ENCODE measurements at places on chromosomes 13 and 19.

DNA sequence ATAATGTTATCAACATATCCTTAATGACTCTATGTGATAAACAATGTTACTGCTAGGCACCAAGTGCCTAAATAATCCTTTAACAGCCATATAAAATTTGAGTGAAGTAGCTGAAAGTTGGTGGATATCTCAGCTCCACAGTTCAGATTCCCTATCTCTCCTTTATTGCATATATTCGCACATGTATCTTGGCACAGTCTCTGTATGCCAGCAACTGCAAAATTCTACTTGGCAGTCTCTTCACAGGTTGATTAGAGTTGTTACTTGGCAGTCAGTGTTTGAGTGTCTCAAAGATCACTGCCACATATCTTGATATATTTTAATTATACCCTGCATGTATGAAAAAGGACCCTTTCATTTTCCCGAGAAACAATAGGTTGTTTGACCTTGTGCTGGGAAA lies 879.3 kb downstream of the OLFM4 start:
- no peak for DNase-seq

- peak; percentile 35 for DNase-seq
Observed at GRCh38 chr19:11203194-11204075, 6.1 kb upstream of the KANK2 start.

DNA sequence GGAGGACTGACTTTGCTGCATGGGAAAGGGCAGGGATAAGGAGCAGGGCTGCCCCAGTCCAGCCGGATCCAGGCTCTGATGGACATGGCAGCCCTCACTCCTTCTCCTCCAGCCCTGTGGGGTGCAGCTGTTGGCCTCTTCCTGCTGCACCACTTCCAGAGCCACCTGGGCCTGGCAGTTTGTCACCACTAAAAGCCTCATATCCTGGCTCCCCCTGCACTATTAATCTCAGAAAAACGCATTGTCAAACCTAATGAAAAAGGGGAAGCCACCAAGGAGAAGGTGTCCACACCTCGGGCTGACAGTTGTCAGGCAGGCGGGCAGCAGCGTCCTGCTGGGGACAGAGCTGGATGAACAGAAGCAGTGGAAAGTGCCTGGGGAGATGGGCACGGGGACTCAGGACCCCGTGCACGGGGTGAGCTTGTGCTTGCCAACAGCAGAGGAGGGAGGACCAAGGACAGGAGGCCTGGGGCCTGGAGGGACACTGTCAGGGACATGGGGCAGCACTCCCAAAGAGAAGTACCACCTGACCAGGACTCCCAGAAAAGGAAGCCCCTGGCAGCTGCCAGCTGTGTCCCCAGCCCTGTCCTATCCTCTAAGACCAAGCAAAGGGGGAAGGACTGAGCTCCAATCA lies 151.1 kb upstream of the TSHZ3 start:
- DNase-seq: no peak

DNA sequence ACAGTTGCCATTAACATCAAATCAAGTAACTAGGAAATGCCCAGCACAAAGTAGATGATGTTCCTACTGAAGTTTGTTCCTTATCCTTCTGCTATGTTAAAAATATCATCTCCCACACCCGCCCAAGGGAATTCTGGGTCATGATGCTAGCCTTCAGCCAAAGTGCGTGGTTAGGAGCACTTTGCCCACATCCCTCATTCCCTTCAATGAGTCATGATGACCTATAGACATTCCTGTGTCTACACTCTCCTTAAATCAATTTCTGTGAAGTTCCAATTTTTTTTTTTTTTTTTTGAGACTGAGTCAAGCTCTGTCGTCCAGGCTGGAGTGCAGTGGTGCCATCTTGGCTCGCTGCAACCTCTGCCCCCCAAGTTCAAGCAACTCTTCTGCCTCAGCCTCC lies 17.0 kb downstream of the RXFP2 start:
- DNase-seq: peak; percentile 98

GRCh38 chr19:49020931-49021895 lies 2.9 kb downstream of the CGB3 start:
- peak; percentile 27 for DNase-seq

DNA sequence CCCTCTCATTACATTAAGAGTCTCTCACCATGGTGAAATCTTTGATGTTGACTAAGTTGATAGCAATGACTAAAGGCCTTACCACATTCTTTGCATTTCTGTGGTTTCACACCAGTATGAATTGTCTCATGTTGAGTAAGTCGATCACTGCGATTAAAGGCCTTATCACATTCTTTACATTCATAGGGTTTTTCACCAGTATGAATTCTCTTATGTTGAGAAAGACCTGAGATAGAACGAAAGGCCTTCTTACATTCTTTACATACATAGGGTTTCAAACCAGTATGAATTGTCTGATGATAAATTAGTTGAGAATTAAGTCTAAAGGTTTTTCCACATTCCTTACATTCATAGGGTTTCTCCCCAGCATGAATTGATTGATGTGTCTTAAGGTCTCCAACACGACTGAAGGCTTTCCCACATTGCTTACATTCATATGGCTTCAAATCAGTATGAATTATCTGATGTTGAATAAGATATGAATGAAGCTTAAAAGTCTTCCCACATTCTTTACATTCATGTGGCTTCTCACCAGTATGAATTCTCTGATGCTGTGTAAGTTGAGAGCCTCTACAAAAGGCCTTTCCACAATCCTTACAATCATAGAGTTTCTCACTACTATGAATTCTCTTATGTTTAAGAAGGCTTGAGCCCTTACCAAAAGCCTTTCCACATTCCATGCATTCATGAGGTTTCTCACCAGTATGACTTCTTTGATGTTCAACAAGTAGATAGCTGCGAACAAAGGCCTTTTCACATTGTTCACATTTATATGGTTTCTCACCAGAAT lies 45.6 kb downstream of the ZNF283 start:
- no peak for DNase-seq

DNA sequence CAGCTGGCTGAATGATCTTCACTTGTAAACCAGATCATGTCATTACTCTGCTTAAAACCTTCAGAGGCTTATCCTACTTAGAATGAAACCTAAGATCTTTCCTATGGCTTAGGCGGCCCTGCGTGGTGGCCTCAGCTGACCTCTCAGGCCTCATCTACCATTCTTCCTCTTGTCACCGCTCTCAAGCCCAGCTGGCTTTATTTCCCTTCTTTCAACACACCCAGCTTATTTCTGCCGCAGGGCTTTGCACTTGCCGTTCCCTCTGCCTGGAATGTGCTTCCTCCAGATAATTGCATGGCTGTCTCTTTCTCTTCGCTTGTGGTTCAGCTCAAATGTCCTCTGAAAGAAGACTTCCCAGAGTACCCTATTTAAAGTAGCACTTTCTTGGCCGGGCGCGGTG lies 3.6 kb upstream of the ASF1B start:
- DNase-seq: no peak

GRCh38 chr13:99980201-99980823 lies 1.3 kb upstream of the ZIC2 start:
- peak; percentile 6 for DNase-seq

GRCh38 chr13:40787062-40787461 lies 2.3 kb upstream of the SLC25A15 start:
- DNase-seq: no peak

DNA sequence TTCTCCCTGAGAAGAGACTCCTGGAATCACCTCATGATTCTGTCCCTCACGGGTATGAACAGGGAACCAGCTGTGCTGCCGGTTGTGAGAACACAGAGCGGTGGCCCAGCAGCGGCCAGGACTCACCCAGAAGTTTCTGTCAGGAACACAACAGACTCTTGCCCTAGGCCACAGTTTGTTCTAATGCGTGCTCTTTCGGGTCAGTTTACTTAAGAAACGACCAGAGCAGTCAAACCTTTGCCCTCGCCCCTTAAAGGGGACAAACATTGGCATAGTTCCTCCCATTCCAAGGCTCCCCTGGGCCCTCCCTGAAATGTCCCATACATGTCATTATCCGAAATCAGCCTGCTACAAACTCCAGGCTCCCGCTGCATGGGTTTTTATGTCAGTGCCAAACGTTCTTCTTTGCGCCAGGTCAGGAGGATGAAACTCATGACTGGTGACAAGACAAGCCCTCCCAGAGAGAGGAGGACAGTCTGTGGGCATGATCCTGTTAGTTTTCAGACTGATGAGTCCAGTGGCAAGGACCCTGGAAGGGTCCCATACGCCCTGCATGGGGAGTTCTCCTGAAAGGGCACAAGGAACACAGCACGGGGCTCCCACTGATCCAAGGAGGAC lies 18.3 kb downstream of the ZIC5 start:
- no peak for DNase-seq

GRCh38 chr19:51567583-51567982 lies 3.5 kb upstream of the ZNF175 start:
- DNase-seq: no peak

DNA sequence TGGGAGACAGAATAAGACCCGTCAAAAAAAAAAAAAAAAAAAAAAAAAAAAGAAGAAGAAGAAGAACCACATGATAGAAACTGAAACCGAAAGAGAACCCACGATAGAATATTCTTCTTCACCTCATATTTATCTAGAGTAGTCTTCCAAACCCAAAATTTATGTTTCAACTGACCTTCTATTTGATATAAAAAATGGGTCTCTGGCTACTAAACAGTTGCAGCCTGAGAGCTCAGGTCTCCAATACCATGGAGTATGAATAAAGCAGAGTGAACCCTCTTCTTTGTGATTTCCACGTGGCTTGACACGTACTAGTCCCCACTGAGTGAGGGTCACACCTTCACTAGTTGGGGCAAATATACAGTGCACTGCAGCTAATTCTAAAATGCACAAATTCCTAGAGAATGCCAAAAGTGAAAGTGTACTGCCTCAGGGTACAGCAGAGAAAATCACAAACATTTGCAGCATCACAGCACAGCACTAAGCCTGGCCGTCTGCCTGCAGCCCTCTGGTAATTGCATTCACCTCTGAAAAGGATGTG lies 30.8 kb upstream of the RFC3 start:
- no peak for DNase-seq

GRCh38 chr19:3129112-3129511 lies 6.7 kb upstream of the GNA15 start:
- DNase-seq: peak; percentile 34

DNA sequence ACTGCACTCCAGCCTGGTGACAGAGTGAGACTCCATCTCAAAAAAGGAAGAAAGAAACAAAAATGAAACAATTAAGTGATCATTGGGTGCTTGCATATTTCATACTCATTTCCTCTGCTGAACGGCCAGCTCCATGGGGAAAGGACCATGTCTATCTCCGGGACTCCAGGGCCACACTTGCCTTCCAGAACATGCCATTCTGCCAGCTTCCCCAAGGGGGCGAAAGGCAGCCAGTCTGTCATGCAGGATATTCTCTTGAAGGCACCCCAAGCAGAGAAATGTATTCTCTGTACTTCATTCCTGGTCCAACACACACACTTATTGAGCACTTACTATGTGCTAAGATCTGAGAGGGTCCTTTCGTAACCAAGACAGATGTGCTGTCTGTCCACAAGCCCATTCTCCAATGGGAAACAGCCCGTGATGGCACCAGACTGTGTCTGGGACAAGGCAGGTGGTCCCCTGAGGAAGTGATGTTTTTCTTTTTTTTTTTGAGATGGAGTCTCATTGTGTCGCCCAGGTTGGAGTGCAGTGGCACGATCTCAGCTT lies 10.2 kb upstream of the CARM1 start:
- DNase-seq: no peak

DNA sequence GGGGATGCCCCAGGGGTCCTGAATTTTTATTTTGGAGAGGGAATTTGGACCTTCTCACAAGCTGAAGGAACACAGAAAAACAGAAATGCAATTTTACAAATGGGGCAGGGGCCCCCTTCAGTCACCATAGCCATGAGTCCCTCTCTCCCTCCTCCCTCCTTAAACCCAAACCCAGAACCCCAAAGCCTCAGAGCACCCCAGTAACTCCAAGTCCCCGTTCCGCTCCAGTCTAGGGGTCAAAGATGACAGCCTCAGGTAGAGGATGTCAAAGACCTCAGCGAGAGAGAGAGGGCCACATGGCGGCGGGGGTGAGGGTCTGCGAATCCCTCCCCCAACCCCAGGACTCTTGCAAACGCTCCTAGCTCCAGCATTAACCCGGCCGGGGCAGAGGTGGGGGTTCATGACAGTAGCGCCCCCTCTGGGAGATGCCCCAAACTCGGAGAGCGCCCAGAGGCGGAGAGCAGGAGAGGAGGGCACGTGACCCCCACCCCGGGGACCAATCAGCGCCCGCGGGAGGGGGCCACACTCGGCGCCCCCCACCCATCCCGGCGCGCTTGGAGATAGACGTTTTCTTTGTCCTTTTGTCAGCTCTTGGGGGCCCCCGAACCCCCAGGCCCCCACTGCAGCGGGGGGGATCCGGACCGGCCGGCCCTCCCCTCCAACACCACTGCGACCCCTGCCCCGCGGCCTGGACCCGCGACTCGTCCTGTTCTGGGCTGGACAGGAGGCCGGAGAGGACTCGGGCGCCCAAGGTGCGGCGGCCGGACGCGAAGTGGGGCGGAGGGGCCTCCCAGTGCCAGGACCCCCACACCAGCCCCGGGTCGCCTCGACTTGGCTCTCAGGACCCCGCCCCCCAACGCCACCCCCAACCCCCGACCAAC lies 20.8 kb upstream of the SEMA6B start:
- DNase-seq: no peak

- DNase-seq: no peak
Observed at GRCh38 chr13:25802579-25802978, 249.2 kb downstream of the SHISA2 start.

GRCh38 chr13:99256283-99256682 lies 1.9 kb downstream of the GPR18 start:
- no peak for DNase-seq

DNA sequence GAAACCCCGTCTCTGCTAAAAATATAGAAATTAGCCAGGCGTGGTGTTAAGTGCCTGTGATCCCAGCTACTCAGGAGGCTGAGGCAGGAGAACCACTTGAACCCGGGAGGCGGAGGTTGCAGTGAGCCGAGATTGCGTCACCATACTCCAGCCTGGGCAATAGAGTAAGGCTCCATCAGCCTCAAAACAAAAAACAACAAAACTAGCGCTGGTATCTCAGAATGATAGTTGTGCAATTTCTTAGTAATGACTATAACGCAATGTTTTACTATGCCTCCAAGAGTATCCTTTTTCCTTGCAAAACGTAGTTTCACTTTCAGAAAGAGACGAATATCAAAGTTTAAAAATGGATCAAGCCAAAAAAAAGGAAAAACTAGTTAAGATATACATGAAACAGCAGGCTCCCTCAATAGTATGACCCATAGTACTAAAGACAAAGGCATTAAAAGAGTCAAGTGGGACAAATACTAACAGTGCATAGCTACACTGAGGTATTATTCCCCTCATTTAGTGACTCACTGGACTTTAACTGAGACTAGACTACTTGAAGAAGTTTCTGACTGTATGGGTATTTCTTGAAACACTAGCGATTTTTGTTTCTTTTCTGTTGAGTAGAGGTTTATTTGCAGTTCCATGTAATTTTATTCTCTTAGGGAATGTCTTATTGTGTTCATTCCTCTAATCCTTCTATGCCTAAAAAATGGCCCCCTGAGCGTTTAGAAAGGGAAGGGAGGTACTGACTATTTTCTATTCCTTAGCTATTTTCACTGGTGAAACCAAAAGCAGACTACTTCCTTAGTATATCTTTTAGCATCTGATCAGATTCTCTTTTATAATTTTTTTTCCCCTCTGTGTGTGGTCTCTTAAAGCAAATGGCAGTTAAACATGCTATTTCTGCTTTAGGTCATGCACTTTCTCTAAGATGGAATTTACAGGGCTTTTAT lies 10.4 kb upstream of the ITM2B start:
- no peak for DNase-seq
